ENCODE measurements at places on chromosomes 12 and 14.

GRCh38 chr12:57342207-57342691, 88.6 kb downstream of the R3HDM2 start:
- DNase-seq = no peak

- no peak for DNase-seq
These were observed 217.5 kb upstream of the PPFIA2 start for GRCh38 chr12:81976661-81977060.

DNA sequence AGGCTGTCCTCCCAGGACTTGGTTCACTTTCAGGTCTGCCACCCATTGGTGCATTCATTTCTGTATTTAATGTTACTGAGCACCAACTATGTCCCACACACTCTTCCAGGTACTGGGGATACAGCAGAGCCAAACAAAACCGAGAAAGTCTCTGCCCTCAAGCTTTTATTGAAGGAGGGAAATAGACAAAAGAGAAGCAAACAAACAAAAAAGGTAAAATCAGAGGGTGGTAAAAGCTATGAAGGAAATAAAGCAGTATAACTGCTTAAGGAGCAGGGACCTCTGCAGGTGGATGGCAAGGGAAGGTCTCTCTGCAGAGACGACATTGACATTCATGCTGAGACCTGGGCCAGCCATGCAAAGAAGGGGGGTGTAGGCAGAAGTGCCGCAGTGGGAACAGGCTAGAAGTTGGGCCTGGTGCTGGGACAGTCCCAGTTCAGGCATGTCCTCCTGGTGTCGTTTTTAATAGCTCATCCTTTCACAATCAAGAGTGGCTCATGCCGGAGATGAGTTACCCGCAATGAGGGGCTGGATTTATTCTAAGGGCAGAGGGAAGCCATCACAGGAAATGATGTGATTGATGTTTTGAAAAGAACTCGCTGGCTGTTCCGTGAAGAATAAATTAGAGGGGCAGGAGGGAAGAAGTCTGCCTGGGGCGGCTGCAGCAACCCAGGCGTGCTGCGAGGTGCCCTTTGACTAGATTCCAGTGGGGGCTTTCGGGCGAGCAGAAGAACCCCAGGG, 72.8 kb downstream of the IRF2BPL start:
- DNase-seq = no peak

GRCh38 chr14:104984056-104984894, 1.3 kb upstream of the CLBA1 start:
- no peak for DNase-seq

GRCh38 chr12:123836292-123836691, 74.2 kb downstream of the DNAH10 start:
- no peak for DNase-seq

DNA sequence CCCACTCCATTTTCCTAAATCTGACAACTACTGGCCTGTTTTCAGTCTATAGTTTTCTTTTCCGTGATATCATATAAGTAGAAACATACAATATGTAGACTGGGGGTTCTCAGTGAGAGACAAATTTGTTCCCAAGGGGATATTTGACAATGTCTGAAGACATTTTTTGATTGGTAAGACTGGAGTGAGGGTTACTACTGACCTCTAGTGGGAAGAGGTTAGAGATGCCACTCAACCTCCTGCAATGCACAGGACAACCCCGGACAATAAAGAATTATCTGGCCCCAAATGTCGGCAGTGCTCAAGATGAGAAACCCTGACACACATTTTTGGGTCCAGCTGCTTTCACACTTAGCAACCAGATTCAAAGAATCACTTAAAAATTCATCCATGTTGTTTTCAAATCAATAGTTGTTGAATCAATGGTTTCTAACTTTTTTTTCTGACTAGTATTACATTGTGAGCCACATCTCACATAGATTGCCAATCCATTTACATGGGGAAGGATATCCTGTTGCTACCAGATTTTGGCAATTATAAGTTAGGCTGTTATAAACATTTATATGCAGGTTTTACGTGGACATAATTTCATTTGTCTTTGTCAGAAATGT, 307.1 kb downstream of the RPL10L start:
- DNase-seq = peak; percentile 13

- no peak for DNase-seq
These were observed 15.3 kb downstream of the SLC6A12 start for GRCh38 chr12:198705-199104.

- no peak for DNase-seq
These were observed 73.1 kb downstream of the RESF1 start for GRCh38 chr12:32032205-32032810.

DNA sequence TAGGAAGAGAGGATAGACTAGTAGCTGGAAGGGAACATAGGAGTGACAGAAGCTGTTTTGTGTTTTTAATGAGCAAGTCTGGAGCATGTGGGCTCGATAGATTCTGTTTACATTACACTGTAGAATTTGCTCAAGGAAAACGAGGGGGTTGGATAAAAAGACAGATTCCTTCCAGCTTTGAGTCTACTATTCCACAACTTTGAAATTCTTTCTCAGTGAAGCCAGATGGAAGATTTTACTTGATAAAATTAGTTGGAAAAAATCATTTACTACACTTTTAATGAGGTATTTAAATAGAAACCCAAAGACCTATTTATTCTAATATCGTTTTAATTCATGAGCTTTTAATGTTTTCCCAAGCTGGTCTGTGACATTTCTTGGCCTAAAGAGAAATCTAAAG, 19.5 kb upstream of the EPS8 start:
- DNase-seq = no peak

GRCh38 chr14:52824462-52824861, 33.1 kb upstream of the GNPNAT1 start:
- DNase-seq = no peak

DNA sequence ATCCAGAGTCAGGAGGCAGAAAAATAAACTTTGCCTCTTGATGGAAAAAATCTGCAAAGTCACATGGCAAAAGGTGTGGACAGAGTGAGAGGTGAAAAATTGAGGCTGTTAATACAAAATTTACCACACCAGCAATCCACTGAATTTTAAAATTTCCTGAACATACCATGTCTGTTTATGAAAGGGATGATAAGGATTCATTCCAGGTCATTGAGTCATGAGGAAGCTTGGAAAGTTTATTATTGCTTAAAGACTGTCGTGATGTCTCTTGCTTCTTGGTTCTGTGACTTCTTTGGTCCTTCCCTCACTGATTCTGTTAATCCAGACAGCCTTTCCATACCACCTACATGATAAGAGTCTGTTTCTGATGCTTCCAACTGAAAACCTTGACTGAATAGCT, 73.2 kb downstream of the TTC6 start:
- no peak for DNase-seq

DNA sequence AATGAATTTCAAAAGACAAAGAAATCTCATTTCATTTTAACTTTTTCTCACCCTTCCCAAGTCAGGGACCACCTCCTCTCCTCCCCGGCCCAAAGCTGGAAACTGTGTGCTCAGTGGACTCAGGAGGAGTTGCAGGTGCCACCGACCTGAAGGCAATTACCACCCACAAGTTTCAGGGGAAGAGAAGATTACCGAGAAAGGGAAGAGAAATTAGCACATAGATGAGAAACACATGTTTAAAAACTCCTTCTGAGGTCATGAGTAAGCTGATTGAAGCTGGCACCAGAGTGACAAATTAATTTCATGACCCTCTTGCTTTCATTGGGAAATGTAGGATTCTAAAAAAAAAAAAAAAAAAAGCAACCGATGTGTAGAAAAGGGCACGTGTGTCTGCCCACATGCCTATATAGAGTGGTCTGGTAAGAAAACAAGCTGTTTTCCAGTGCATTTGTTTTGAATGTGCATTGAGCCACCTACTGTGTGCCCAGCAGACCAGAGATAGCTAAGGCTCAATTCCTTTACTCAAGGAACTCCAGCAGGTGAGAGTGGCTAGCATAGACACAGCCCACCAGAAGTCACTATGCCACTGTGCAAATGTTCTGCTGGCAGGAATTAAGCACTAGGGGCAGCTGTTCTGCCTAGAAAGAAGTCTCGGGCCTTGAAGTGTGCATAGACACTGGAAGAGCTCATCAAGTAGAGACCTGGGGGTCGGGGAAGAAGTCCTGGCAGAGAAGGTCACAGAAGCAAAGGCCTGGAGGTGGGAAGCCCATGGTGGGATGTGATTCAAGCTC, 30.5 kb downstream of the DPF3 start:
- no peak for DNase-seq

GRCh38 chr12:4438834-4439596, 6.6 kb downstream of the FGF6 start:
- DNase-seq = no peak

GRCh38 chr12:47377414-47378221, 297.9 kb upstream of the AMIGO2 start:
- no peak for DNase-seq

DNA sequence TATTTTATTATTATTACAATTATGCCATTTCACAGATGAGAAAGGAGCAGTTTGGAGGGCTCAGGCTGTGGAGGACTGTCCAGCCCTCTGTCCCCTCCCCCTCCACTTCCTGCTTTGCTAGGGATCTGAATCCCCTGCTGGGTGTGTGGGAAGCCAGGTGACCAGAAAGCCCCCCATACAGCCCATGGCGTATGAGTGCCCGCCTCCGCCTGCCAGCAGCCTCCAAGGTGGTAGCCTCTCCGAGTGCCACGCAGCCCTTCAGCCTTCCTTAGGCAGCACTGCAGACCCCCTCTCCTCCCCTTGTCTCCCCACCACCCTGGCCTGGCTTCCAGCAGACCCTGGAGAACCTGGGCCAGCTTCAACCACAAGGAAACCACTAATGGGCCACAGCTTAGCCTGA, 12.6 kb downstream of the DTX1 start:
- no peak for DNase-seq

DNA sequence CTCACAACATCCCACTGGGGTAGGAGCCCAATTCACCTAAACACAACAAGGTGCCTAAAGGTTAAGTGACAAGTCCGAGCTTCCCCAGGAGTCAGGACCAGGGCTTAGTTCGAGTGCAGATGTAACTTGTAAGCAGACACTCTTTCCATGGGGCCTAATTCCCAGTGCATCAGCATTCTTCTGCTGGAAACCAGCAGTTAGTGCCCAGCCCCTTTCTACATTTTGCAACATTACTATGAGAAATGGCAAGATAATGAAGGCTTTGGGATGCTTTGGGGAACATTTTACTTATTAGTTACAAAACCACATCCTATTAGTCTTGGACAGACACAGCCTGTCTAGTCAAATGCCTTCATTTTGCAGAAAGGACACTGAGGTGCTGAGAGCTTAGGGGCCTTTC, 179.8 kb downstream of the CALM1 start:
- DNase-seq = no peak

GRCh38 chr12:105547786-105548185, 217.3 kb downstream of the C12orf75 start:
- DNase-seq = no peak

DNA sequence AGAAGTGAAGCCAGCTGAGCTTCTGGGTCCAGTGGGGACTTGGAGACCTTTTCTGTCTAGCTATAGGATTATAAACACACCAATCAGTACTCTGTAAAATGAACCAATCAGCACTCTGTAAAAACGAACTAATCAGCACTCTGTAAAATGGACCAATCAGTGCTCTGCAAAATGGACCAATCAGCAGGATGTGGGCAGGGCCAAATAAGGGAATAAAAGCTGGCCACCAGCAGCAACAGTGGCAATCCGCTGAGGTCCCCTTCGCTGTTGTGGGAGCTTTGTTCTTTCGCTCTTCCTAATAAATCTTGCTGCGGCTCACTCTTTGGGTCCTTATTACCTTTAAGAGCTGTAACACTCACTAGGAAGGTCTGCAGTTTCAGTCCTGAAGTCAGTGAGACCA, 72.3 kb downstream of the NTS start:
- no peak for DNase-seq

DNA sequence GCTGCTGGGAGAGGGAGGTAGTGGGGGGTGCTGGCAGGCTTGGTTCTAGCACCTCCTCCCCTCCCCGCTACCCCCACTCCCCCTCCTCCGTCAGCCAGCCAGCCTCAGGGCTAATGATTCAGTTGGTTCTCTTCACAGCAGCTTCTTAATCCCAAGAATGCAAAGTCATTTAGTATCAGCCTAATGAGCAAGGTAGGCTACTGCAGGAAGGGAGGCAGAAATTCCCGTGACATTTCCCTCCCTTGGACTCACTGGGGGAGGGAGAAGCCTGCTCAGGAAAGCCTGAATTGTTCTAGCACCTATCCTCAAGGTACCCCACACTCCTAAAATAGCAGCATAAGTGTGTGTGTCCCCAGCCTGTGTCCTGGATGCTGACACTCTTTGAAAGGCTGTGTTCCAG, 29.8 kb downstream of the ITPK1 start:
- DNase-seq = no peak

DNA sequence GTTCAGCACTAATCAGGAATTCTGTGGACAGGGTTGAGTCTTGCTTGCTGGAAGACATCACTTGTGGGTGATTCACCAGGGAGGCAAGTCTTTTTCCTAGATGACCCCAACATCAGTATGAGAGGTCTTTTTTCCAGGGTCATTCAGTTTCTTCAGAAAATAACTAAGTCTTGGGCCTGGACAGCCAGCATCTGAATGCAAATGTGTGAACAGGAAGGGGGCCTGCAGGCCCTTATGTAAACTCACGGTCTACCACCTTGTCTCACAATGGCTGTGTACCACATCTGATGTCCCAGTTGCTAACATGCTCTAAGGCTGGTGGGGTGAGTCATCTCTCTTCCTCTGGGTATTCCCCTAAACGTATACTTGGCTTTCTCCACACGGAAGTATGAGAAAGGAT, 79.2 kb downstream of the HECTD4 start:
- no peak for DNase-seq

- no peak for DNase-seq
These were observed 65.3 kb upstream of the TRAF3 start for GRCh38 chr14:102711946-102712345.

- DNase-seq = no peak
These were observed 12.1 kb downstream of the CSRP2 start for GRCh38 chr12:76866726-76867125.

DNA sequence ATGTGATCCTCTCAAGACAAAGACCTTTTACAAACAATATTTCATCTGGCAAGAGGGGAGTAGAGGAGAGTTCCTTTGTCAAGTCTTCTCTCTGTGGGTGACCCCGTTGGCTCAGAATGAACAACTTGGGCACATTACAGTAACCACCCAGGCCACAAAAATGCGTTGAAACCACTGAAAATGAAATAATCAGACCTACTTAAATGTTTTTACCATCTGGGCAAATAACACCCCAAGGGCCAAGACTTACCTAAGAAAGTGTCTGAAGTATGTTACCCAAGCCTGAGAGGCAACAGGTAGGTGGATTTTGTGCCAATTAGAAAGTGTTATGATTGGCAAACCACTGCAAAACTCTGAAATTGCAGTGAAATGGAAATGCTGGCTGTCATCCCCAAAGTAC, 1.3 kb downstream of the TC2N start:
- DNase-seq = no peak

GRCh38 chr14:104800015-104800770, 708 bp upstream of the ZBTB42 start:
- no peak for DNase-seq

GRCh38 chr12:107238296-107238695, 144.9 kb upstream of the CRY1 start:
- no peak for DNase-seq

DNA sequence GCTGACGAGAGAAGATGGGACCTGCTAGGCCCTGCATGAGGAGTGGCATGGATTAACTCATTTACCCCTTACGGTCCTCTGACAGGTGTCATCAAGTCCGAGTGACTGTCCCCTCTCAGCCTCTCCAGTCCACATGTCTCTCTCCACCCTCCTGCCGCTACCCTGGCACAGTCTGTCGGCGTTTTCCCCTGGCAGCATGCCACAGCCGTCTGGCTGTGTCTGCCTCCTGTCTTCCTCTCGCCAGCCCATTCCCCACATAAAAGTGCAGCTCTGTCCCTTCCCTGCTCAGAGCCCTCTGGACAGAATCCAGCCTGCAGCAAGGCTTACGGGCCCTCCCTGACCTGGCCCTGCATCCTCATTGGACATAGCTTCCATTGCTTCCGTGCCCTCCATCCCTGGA, 45.6 kb downstream of the UBE3B start:
- no peak for DNase-seq

- no peak for DNase-seq
These were observed 1.5 kb downstream of the LHX5 start for GRCh38 chr12:113469949-113470743.
